ENCODE measurements at places on chromosomes 5 and 9.

- DNase-seq = peak; percentile 68
Observed at GRCh38 chr5:6328173-6328572, 50.2 kb downstream of the MED10 start.

GRCh38 chr5:59264639-59265245, 628.8 kb downstream of the PDE4D start:
- no peak for DNase-seq

DNA sequence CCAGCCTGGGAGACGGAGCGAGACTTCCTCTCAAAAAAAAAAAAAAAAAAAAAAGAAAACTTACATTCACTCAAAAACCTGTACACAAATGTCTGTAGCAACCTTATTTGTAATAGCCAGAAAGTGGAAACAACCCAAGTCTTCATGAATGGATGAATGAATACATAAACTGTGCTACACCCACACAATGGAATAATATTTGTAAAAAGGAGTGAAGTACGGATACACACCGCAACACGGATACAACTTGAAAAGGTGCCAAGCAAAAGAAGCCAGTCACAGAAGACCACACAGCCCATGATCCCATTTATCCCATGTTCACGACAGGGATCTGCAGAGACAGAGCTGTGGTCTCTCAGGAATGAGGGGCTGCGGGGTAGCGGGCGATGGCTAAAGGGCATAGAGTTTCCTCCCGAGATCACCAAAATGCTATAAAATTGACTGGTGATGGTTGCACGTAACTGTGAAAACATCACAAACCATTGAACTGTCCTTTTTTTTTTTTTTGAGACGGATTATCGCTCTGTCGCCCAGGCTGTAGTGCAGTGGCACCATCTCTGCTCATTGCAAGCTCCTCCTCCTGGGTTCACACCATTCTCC, 76.2 kb upstream of the COL5A1 start:
- DNase-seq = no peak

DNA sequence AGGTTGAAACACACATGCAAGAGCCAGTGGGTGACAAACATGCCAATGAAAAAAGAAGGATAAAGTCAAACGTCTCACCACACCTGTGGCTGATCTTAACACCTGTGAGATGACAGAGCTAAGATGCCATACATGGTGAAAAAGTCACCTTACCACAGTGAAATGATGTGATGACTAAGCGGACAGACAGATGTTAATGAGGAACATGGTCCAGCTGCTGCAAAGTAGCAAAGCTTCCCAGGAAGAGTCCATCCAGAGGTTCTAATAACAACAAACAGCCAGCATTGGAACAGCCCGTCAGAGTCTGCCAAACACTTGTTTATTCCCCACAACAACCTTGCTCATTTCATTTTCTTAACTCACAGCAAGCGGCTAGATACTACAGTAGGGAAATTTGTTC, 1.9 kb downstream of the KIAA1191 start:
- DNase-seq = no peak

DNA sequence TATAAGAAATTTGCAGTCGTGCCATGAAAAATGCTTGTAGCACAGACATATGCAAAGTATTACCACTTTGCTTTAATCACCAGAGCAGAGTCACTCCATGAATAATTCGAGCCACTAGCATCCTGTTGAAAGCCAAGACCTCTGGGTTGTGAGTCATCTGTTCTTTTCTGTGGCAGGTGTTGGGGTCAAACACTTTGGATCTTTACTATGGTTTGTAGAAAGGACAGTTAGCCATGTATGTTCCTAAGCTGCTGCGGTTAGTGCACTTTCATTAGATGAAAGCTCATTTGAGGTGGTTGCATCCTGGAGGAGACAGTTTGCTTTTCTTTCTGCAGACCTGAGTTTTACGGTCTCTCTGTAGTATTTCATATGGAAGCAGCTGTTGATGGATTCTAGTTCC, 223.7 kb downstream of the DMRT2 start:
- peak; percentile 8 for DNase-seq
